Epithelial cell of prostate (primary cell): ENCODE measurements at places on chromosomes 13 and 19.

GRCh38 chr13:94233401-94233800, 246.1 kb downstream of the DCT start:
- DNase-seq, result peak; percentile 36

DNA sequence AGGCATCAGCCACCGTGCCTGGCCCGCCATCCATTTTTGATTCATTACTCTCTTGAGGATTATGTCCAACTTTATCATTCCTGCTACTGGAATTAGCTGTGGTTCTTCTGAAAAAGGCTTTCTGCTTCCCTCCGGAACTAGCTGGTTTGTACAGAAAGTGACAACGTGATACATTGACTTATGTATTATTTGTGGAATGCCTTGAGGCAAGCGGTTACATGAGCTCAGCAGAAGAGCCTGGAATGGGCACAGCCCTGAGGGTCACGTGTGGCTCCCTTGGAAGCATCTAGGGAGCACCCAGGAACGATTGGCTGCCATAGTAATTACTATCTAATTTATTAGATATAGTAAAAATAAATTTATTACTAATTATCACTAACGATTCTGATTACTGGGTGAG, 14.4 kb upstream of the RETN start:
- DNase-seq, result no peak

DNA sequence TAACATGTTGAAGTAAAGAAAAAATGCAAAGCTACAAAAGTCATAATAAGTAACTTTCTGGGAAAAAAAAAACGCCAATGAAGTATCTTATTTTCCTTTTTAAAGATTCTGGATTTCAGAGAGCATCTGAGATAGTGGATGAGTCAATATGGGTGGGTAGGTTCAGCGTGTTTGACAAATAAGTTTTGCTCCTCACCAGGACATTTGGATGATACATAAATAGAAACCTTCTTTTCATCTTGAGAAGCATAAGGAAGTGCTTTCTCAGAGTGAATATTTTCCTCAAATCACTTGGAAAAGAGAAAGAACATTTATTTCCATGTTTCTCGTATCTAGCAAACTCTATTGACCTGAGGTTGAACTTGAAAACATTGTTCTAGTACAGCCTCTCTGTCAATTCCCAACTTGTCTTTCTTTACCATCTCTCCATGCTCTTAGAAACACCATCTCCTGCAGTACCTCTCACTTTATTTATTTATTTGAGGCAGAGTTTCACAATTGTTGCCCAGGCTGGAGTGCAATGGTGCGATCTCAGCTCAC, 463.2 kb downstream of the KLF5 start:
- no peak for DNase-seq

GRCh38 chr13:53310786-53311185, 282.2 kb downstream of the OLFM4 start:
- no peak for DNase-seq

GRCh38 chr19:58516964-58517833, 2.4 kb downstream of the ZBTB45 start:
- no peak for DNase-seq

DNA sequence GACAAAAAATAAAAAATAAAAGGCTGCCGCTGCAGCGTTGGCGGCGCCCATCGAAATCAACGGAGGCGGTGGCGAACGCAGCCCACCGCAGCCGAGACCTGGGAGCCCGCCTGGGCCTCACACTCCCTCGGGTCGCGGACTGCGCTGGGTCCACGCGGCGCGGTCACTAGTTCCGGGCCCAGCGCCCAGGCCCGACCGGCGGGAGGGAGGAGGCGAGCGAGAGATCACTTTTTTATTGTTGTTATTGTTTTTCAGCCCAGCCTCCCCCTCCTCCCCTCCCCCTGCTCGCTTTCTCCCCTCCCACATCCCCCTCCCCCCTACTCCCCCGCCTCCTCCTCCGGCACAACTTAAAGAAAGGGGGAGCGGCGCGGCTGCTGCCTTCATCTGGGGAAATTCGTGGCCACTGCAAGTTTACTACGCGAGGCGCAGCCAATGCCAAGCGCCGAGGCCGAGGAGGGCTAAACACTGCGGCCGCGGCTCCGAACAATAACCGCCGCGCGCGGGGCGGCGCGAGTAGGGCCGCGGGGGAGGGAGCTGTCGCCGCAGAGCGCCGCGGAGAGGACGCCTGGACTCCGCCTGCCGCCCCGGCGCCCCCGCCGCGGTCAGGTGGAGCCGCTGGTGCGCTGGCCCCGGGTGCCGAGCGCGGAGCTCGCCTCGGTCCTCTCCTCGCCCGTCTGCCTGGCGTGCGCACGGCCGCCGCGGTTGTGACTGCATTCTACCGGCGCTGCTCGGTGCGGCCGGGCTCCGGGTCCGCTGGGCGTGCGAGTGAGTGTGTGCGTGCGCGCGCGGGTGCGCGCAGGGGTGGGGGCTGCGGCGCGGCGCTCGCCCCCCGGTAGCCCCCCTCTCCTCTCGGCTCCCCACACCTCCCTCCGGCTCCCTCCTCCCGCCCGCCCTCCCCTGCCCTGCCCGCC, 505 bp upstream of the ZIC2 start:
- no peak for DNase-seq

DNA sequence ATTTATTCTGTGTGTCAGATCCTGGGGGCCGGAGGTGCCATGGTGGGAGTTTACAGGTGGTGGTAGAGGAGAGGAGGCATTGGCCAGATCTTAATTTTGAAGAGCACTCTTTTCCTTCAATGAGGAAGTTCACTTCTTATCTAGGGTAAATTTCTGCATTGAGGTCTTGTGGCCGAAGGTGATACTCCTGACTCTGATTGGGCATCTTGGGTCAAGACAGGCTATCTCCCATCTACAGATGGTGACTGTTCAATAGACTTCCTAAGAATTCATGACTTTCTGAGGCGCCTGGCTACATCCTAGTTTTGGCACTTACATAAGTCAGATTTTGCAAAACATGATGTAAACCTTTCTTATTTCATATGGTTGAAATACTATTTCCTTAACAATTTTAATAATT, 135.2 kb downstream of the SUCLA2 start:
- DNase-seq, result no peak

DNA sequence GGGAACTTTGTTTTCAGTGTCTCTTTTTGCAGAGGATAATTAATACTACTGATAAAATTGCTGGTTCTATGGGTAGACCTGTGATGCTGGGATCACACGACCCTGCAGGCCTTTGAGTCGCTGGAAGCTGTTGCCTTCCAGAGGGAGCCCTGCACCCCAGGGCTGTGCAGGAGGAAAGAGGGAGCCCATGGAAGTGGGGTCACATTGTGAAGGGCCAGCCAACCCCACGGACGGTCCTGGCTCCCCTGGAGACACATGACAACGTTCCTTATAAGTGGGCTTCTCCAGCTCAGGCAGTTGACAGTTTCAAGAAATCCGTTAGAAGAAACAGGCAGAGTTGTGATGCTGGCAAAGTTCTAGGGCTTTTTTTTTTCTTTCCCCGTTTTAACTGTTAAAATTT, 98.0 kb downstream of the ZDHHC20 start:
- no peak for DNase-seq

GRCh38 chr13:22211876-22212275, 541.0 kb downstream of the FGF9 start:
- DNase-seq, result no peak

- no peak for DNase-seq
Measured at GRCh38 chr19:53555352-53555751, 17.4 kb downstream of the ZNF331 start.

DNA sequence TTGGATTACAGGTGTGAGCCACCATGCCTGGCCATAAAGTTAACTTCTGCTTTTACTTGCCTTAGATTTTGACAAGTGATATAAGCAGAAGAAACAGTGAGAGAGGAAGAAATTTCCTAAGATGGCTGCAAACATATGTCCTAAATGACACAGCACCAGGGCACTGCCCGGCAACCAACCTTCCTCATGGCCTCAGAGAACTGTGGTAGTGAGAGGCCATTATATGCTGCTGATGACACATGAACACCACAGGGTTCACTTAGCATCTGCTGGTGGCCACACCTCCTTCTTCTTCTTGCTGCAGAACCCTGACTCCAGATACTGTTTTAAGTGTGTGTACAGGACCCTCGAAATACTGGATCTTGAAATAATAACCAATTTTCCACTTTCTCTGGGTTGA, 88.2 kb downstream of the KCTD12 start:
- no peak for DNase-seq

- no peak for DNase-seq
Measured at GRCh38 chr19:10662384-10663251, 8.5 kb downstream of the ILF3 start.

DNA sequence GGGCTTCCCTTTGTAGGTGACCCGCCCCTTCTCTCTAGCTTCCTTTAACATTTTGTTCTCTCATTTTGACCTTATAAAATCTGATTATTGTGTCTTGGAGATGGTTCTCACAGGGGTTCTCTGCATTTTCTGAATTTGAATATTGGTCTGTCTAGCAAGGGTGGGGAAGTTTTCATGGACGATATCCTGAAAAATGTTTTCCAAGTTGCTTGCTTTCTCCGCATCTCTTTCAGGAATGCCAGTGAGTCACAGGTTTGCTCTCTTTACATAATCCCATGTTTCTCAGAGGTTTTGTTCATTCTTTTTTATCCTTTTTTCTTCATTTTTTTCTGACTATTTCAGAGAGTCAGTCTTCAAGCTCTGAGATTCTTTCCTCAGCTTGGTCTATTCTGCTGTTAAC, 53.6 kb downstream of the POSTN start:
- DNase-seq, result no peak

DNA sequence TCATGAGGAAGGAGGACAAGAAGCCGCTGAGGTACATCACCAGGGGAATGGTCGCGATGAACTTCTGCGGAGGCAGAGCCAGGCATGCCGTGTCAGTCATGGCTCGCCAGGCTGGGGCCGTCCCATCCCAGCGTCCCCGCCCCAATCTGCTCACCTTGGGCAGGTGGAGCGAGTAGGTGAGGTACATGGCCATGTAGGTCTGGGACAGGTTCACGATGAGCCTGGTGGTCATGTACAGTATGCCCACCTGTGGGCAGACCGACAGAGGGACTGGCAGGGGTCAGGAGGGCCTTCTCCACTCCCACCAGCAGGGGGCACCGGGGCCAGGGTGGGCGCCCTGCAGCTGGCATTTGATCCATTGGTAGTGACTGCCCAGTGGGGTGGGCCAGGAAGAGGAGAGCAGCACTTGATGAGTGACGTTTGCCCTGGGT, 8.3 kb downstream of the TEKTIP1 start:
- DNase-seq, result no peak

- DNase-seq, result peak; percentile 44
Measured at GRCh38 chr13:30340331-30341250, 33.2 kb upstream of the KATNAL1 start.

- DNase-seq, result peak; percentile 87
Measured at GRCh38 chr13:31045286-31046081, 113.0 kb downstream of the TEX26 start.

GRCh38 chr13:80276371-80277289, 64.3 kb downstream of the SPRY2 start:
- no peak for DNase-seq

GRCh38 chr19:31096935-31097545, 252.2 kb downstream of the TSHZ3 start:
- no peak for DNase-seq

DNA sequence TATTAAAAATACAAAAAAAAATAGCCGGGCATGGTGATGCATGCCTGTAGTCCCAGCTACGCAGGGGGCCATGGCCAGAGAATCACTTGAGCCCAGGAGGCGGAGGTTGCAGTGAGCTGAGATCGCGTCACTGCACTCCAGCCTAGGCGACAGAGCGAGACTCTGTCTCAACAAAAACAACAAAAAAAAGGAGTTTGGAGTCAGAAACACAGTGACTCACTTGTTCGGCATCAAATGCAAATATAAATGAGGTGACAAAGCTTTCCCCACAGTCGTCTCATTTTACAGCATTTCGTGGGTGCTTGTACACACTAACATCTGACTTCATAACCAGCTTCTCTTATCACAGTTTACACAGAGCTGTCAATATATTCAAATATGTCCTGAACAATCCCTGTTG, 11.0 kb downstream of the ZNF665 start:
- DNase-seq, result no peak

DNA sequence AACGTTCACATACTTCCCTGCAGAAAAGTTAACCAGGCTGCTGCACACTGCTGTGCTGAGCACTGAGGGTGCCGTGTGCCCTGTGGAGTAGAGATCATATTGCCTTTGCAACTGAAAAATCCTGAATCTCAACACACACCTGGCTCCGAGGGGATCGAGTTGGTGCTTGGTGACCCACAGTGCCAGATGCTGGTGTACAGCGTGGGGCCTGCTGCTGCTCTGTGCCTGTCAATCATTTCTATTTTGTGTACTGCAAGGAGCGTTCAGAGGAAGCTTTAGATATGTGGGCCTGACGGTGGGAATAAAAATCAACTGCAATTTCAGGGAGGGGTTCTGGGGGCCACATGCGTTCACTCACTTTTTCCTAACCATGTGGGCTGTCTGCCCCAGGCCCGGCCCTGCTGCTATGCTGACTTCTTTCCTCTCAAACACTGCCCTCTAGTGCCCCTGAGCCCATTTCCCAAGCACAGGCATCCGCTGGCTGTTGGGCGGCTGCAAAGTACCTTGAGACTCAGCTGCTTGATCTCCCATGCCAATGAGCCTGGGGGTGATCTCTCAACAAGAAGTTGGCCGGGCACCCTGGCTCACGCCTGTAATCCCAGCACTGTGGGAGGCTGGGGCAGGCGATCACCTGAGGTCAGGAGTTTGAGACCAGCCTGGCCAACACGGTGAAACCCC, 9.7 kb upstream of the LENG8 start:
- DNase-seq, result no peak

DNA sequence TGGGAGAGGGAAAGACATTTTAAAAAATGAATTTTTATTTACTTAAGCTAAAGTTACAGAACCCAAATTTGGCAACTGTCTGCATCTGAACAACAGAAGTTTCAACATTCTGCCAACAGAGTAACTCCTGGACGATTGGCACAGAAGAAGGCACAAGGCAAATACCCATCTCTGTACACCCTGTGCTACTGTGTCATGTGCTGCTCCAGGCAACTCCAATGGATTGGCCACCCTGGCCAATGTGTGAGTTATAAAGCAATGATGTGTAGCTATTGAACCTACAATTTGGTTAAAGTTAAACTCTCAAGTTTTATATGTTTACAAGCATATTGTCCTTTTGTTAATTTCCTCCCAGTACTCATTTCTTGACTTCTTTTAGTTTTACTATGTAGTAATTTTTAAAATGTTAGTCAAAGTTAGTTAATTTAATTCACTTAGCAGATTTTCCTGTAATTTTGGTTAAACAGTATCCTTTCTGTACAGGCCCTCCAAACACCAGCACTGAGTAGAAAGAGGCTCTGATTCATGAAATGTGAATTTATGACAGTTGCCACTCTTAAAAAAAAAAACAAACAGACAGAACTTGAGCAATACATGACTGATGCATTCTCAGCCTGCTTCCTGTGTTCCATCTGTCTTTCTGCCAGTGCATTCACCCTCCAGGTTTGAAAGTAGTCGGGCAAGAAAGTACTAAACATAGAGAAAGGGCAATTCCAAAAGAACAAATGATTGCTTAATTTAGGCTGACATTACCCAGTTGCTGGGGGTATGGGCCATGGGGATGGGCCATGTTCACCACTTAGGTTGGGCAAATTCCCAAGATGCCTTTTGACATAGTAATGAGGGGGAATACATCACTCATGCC, 5.9 kb downstream of the STARD13 start:
- peak; percentile 89 for DNase-seq

GRCh38 chr19:17490411-17490810, 20.1 kb downstream of the SLC27A1 start:
- DNase-seq, result no peak
